ENCODE measurements at places on chromosomes 7 and 10.

DNA sequence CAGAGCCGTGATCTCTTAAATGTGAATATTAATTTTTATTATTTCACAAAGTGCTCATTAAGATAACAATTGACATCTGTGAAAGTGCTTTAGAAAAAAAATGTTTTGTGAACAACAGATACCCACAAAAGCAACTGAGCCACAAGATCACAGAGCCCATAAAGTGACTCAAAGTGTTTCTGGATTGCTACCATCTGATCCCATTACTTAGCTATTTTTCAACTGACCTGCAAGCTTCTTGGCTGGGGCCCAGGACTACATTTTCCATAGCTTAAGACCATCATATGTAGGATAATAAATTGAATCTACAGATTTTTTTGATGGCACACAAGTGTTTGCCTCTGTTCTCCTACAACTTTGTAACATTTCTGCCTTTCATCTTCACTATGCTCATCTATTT lies 674.4 kb downstream of the PHTF2 start:
- DNase-seq, result no peak

GRCh38 chr10:67665491-67665890 lies 30.5 kb downstream of the CTNNA3 start:
- DNase-seq, result no peak

- DNase-seq, result no peak
These were observed 63.0 kb downstream of the VAX1 start for GRCh38 chr10:117075064-117075463.

DNA sequence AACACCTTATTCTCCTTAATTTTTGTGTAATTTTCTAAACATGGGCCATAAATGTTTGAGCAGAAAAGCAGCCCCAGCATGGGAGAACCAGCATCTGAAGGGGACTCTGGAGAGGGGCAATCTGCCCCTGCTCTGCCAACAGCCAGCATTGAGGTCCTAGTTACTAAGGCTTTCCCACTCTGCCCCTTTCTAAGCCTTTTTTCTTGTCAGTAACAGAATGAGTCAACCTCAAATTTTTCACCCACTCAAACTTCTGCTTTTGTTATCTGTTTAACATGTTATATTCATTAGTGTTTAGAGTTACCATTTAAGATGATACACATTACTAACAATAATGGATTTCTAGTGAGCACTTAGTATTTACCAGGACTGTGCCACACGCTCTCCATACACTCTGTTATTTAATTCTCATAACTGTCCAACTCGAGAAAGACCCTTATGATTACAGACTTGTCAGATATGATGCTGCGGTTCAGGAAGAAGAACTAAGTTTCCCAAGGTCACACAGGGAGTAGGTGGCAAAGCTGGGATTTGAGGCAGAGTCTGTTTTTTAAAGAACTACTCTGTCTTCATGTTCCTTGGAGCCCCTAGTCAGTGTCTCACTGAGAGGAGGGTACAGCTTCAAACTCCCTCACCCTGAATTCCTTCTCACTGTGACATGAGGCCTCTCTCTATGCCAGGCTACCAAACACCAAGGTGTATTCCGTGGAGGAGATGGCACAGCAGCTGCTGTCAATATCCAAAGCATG lies 19.9 kb upstream of the GPAM start:
- no peak for DNase-seq

- DNase-seq, result no peak
These were observed 9.8 kb downstream of the TMEM60 start for GRCh38 chr7:77788327-77788902.

GRCh38 chr10:88190123-88190522 lies 326.7 kb downstream of the PTEN start:
- no peak for DNase-seq

GRCh38 chr10:69093933-69094332 lies 6.0 kb downstream of the SRGN start:
- DNase-seq, result no peak

DNA sequence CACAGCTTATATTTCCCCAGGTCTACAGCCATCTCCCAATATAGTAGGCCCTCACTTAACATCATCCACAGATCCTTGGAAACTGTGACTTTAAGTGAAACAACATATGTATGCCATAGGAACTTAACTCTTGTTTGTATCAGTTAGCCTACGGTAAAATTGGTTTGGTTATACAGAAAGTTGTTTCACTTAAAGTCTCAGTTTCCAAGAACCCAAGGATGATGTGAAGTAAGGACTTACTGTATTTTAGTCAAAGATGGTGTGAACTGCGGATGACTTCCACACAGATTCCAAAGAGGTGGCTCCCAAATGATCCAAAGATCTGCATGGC lies 56.4 kb upstream of the MRLN start:
- DNase-seq, result no peak

DNA sequence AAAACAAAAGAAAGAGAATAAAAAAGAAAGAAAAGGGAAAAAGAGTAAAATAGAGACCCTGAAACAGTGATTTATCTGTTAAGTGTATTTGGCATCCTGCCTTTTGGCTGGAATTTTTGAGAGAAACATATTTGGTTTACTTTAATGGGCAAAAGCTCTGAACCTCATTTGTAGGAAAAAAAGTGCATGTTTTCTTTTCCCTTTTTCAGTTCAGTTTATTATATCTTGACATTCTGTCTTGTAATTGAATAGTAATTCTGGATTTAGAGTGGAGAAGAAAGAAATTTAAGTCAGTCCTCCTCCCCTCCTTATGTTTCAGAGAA lies 69.5 kb downstream of the ARID5B start:
- DNase-seq, result no peak

GRCh38 chr7:11620406-11621253 lies 211.4 kb downstream of the THSD7A start:
- DNase-seq, result no peak

DNA sequence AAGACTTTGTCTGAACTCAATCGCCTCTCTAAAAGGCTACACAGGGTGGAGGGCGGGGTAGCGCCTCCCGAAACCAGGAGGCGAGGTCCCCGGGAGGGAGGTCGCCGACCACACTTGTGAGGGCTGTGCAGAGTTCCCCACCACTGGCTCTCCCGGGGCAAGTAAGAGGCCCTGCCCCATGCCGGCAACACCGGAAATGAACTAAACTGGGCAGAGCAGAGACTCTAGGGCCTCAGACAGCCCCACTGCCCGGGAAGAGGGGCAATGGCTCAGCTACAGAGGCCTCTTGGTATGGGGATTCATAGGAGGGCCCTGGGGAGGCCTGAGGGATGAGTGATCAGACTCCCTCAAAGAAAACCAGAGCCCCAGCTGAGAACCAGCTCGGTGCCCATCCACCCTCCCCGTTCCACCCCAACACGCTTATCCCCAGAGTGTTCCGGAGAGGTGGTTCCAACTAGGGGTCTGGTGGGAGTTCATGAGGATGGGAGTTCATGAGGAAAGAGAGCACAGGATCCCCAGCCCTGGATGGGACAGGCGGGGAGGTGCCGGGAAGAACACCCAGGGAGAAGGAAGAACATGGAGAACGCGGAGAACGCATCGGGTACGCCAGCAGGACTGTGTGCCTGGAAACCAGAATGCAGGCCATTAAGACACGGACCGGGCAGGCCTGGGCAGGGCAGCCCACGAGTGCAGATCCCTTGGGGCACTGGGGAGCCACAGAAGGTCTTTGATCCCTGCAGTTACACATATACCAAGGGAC lies 89.4 kb upstream of the MYL10 start:
- no peak for DNase-seq

- DNase-seq, result no peak
These were observed 21.2 kb downstream of the ZMIZ2 start for GRCh38 chr7:44769776-44770294.

- DNase-seq, result no peak
These were observed 33.1 kb upstream of the GALNT11 start for GRCh38 chr7:151992375-151992774.

DNA sequence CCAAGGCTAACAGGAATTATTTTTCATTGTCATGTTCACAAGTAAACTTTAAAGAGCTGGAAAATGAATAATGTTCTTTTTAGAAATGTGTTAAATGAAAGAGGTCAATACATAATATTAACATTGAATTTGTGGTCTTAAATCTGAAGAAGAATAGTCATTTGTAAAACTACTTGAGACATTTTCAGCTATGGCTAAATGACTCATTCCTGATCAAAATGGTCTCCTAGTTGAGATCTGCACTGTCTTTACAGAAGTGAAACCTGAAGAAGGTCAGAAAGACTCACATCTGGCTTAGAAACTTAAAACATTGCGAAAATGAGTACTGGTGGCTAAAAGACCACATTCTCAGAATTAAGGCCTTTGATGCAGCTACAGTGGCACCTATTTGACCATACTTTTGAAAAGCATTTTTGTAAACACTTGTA lies 5.9 kb downstream of the PIK3CG start:
- no peak for DNase-seq

- no peak for DNase-seq
These were observed 560.9 kb downstream of the SDK1 start for GRCh38 chr7:3861941-3862340.

DNA sequence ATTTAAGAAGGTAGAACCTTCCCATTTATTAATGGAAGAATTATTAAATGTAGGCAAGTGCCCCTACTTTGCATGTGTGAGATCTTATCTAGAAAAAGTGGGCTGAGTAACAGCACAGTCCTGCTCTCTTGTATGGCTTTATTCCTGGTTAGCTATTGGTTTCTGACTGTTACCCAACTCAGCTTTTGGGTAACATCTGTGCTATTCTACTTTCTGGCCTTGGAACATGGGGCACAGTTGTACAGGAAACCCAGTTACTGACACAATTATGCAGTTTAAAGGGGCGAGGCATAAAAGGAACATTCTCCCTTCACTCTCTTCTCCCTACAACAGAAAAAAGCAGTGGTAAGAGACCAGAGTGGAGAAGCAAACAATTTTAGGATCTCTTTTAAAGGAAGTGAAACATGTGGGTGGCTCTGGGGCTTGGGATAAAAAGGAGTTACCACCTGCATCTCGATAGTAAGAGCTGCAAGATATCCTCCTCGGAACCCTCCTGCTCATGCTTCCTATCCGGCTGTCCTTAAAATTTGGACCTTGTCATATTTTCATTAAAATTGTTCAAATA lies 16.0 kb downstream of the NUDT5 start:
- no peak for DNase-seq

GRCh38 chr7:105786520-105787470 lies 89.6 kb downstream of the ATXN7L1 start:
- no peak for DNase-seq

DNA sequence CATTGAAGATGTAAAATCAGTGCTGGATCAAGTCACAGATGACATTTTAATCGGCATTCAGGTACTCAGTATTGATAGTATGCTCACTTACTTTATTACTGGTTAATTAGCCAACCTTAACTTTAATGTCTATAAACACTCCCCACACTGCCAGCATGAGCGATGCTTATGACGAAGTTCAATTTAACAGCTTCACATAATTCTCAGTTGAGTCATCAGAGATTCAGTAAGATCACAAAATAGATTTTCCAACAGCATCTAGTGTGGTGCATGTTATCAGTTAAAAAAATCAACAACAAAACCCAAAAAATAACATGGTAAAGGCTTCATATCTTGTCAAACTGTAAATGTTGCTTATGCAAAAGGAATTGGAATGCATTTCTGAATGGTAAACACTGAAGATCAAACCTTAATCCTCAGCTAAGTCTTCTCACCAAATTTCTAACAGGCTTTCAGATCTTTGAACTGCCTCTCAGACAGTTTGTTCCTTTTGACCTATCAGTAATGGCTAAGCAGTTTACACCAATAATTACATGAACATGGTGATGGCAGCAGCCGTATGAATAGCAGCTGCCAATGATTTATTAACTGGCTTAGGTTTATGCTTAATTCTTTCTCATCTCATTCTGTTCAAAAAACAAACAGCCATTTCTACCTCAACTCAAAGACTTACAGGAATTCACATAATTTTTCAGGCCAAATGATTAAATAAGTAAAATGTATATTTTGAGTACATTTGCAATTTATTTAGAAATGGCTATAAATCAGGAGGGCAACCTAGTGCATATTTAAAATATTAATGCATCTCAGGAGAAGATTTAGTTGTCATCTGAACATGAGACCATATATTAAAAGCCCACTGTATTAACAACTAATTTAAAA lies 98.5 kb downstream of the CABCOCO1 start:
- DNase-seq, result no peak

- no peak for DNase-seq
These were observed 648.2 kb downstream of the SDK1 start for GRCh38 chr7:3949242-3949640.

GRCh38 chr10:86331861-86332260 lies 34.7 kb downstream of the GRID1 start:
- DNase-seq, result no peak

DNA sequence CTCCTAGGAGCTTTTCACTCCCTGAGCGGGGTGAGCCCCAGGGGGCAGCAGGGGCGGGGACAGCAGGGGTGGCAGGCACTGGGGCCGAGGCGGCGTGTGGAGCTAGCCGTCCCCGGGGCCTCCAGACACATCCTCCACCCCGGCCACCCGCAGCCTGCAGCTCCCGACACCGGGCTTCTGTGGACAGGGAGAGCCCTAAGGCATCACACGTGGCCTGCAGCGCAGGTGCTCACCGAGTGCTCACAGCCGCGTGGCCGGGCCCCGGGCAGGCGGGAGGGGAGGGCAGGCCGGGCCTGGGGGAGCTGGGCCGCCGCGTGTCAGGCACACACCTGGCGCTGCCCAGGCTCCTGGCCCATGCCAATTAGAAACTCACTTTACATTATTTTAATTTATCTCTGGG lies 51.4 kb downstream of the MICALL2 start:
- no peak for DNase-seq

GRCh38 chr7:35998481-35998880 lies 154.6 kb upstream of the EEPD1 start:
- DNase-seq, result no peak

DNA sequence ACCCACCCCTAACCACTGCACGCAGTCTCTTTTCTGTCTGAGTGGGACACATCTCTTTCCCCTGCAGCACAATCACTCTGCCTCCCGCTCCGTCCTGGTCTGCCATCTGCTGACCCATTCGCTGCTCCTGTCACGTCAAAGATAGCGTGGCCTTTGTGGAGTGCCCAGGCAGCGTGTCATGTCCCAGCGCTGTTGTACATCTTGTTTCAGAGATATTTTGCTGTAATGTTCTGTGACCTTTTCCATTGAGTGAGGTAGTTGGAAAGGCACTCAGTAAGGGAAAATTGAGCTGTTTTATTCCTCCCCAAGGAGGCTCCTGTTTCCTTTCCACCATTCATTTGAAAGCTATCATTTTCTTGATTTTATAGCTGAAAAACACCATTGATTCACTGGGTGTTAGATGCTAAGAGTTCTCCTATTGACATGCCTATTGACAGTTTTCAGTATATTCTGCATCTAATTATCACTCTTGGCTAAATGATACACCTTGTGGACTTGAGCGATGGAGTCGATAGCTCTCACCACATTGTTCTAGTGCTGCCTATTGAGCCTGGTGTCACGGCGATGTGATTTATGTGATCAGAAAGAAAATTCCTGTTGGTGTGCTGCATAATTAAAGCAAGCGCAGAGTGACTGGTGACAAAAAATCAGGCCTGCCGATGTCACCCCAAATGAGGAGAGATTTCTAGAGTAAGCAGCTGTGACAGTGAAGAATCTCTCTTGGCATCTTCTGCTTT lies 372.6 kb downstream of the LRMDA start:
- no peak for DNase-seq

DNA sequence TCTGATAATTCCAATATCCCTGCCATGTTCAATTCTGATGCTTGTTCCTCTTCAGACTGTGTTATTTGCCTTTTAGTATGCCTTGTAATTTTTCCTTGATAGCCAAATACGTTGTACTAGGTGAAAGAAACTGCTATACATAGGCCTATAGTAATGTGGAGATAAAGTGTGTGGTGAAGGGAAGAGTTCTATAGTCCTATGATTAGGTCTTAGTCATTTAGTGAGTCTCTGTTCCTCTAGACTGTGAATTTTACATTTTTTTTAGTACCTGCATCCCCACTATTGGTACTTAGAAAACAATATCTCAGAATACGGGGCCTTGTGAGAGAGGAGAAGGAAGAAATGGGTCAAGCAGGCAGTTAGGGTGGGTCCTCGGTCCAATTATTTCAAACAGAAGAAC lies 59.6 kb upstream of the SEMA3E start:
- DNase-seq, result no peak
